GM23338 (cell line): ENCODE measurements at places on chromosomes 11 and 22.

GRCh38 chr11:120912504-120912903 is 111.4 kb upstream of the TBCEL start:
- DNase-seq, result peak; percentile 77
- no peaks in the 10 kb centered on the region for H3K27me3 ChIP-seq
- no peaks in the 10 kb centered on the region for H3K36me3 ChIP-seq
- no peaks in the 10 kb centered on the region for H3K4me1 ChIP-seq

DNA sequence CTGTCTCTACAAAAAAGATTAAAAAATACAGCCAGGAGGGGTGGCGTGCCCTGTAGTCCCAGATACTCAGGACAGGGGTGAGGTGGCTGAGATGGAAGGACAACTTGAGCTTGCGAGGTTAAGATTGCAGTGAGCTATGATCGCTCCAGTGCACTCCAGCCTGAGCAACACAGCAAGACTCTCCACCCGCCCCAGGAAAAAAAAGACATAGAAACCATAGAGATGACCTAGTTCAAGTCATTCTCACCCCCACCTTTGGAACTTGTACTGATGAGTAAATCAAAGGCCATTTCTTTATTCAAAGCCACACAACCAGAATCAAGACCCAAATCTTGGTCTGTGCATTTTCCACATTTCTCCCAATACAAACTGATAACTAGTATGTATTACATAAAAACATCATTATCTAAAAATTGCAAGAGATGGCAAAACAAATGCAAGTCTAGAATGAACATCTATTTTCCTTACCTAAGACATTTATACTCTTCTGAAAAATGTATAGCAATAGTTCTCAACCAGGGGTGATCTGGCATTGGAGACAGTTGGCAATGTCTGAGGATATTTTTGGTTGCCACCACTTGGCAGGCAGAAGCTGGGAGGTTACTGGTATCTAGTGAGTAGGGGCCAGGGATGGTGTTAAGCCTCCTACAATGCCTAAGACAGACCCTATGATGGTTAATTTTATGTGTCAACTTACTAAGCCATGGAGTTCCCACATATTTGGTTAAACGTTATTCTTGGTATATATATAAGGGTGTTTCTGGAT is 34.6 kb downstream of the LGR4 start:
- DNase-seq, result no peak
- peaks cover 60% of the 10 kb centered on the region for H3K4me1 ChIP-seq
- no peak overlapping the region for H3K4me3 ChIP-seq
- H3K36me3 ChIP-seq, result no peaks in the 10 kb centered on the region

GRCh38 chr11:67302571-67303131 is 679 bp upstream of the SSH3 start:
- DNase-seq, result peak; percentile 85
- peak overlapping the region; percentile 87 for H3K4me3 ChIP-seq
- H3K27ac ChIP-seq, result peak overlapping the region; percentile 85
- H3K4me1 ChIP-seq, result peaks cover 15% of the 10 kb centered on the region; the same call in 1 of the 2 replicates
- H3K27me3 ChIP-seq, result no peaks in the 10 kb centered on the region

GRCh38 chr11:45543808-45544422 is 121.5 kb downstream of the CHST1 start:
- no peaks in the 10 kb centered on the region for H3K36me3 ChIP-seq
- no peak overlapping the region for H3K4me3 ChIP-seq
- no peak overlapping the region for H3K27ac ChIP-seq
- peak; percentile 79 for DNase-seq
- H3K4me1 ChIP-seq, result no peaks in the 10 kb centered on the region
- no peaks in the 10 kb centered on the region for H3K27me3 ChIP-seq
